ENCODE measurements at places on chromosomes 7 and 10.

DNA sequence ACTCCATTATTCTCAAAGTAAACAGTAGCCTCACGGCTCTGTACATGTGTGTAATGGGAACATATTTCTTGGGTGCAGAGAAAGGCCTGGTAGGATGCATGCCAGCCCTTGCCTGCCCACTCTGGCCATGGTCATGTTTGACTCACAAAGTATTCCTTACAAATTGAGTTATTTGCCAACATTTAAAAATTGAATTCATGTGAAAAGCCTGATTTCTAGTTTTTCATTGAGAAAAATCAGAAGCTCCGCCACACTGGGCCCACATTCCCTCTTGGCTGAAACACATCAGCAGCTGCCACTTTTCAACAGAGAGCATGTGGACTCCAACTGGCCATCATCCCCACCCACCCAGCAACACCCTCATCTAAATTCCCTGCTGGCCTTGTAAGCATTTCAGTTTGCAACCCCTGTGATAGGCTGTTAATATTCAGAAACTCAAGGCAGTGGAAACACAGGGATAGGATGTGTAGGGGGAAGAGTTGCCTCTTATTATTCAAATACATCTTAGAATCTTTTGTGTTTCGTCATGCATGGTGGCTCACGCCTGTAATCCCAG, 40.9 kb downstream of the CDH23 start:
- DNase-seq = no peak

DNA sequence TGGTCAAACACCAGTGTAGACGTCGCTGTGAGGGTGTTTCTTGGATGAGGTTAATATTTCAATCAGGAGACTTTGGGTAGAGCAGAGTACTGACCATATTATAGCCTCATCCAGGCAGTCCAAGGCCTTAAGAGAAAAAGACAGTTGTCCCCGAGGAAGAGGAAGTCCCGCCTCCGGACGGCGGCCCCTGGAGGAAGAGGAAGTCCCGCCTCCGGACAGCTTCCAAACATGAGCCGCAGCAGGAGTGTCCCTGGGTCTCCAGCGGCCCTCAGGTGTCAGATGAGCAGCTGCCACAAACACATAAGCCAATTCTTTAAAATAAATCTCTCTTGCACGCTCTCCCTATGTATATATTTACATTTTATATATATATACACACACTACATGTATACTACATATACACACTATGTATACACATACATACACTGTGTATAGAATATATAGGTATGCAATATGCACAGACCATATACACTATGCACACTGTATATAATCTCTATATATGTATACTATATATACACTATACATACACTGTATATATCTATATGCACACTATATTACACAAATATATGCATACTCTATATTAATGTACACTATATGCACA, 37.5 kb downstream of the PWWP2B start:
- no peak for DNase-seq

DNA sequence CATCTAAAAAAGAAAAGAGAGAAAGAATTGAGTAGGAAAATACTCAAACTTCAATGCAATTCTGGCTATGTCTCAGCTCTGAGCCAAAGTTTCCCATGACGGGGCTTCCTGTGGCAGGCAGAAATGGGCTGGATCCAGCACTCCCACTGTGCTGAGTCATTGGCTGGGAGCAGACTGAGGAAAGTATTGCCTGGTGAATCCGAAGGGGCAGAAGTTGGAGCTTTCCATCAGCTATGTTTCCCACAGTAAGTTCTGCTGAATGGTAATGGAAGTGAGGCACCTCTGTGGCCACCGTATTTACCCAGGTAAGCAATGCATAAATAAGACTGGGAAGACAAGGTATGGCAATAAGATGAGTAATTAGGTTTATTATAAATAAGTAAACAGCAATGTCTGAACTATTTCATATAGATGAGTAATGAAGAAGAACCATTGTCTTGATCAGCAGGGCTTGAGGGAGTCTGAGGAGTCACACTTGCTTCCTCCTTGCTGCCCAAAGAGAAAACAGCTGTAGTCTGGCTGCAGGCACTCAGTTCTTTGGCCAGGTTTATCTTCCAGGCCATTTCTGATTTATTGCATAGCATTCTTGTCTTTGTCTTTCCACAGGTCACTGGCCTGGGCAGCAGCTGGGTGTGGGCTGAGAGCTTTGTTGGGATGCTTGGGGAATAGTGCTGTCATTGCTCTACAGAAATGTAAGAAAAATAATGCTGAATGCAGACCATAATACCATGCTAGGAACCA, 255.3 kb downstream of the DNAJB9 start:
- DNase-seq = no peak

GRCh38 chr7:37441816-37442215, 6.8 kb downstream of the ELMO1 start:
- no peak for DNase-seq

- no peak for DNase-seq
Measured at GRCh38 chr7:109835577-109835976, 1255.3 kb upstream of the LRRN3 start.

- DNase-seq = no peak
Measured at GRCh38 chr7:65938336-65938895, 43.6 kb downstream of the GUSB start.

- DNase-seq = no peak
Measured at GRCh38 chr10:78516236-78516635, 482.6 kb downstream of the RPS24 start.

- no peak for DNase-seq
Measured at GRCh38 chr10:111118758-111119157, 41.9 kb downstream of the ADRA2A start.

DNA sequence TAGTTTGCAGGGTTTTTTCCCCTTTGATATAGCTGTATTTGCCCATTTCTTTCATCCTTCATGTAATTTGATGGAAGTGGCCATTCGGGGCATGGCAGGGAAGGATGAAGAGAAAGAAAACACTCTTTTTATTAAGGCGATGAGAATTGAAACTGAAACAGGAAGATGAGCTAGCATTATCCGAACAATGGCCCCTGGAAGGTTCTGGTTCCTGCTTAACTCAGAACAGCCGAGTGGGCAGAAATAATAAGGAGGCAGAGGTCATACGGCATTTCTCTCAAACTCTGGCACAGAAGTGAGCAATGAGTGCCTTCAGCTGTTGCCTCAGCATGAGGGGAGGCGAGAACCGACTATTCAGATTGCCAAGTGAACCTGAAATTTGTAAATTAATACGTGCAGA, 113.2 kb upstream of the MYO3A start:
- DNase-seq = no peak

DNA sequence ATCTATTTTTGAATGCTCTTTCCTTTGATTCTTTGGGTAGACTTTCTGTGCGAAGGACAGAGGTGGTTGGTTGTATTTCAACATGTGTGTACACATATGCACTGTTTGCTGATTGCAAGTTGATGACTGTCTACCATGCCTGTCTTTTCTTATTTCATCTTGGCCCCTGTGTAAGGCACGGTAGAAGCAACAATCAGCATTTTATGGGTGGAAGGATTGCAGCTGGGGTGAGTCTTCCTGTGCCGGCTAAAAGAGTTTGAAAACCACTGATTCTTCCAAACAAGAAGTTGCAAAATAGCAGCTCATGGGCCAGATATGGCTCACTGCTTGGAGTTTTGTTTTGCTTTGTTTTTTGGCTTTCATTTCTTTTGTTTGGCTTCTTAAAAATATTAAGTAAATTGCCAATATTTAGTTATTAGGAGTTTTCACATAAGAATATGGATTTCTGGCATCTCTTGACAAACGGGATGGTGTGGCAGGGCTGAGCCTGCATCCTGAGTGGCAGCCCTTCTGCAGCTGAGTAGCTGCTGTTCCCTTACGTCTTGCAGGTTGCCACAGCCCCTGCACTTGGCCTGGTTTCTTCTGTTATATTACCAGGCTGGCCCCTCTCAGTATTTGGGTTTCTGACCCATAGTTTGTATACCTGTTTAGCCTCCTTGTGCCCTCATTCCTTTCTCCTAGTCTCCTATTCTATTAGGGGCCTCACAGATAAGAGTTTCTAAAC, 7.2 kb downstream of the ZNF862 start:
- DNase-seq = no peak

GRCh38 chr7:101205901-101206664, 5.2 kb upstream of the MOGAT3 start:
- DNase-seq = no peak

DNA sequence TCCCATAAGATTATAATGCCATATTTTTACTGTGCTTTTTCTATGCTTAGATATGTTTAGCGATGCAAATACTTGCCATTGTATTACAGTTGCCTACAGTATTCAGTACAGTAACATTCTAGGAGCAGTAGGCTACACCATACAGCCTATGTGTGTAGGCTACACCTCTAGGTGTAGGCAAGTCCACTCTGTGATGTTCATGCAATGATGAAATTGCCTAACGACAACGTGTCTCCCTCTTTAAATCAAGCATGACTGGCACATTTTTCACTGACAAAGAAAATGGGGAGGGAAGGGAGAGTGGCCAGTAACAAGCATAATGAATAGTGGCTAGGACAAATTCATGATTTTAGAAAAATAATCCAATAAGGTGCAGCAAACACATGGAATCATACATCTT, 1.7 kb downstream of the NCAPG2 start:
- DNase-seq = no peak

- DNase-seq = no peak
Measured at GRCh38 chr7:154909241-154910105, 93.5 kb downstream of the PAXIP1 start.

DNA sequence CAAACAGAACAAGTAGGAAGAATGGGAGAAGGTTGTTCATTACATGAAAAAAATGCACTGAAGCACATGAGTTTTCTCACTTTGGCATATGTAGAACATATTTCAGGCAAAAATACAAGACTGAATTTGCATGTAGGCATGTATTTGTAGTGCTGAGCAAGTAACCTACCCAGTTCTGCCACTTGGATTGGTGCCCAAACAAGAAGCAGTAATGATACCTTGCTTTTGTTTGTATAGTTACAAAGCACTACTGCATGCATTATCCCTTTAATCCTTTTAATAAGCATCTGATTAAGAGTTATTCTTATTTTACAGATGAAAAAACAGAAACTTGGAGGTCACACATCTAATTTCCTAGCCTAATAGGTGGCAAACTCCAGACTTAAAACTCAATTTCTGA, 23.1 kb upstream of the CTTNBP2 start:
- DNase-seq = no peak

- DNase-seq = no peak
Measured at GRCh38 chr7:93779115-93779514, 111.4 kb downstream of the TFPI2 start.

- no peak for DNase-seq
Measured at GRCh38 chr7:12553416-12553815, 17.1 kb upstream of the SCIN start.

DNA sequence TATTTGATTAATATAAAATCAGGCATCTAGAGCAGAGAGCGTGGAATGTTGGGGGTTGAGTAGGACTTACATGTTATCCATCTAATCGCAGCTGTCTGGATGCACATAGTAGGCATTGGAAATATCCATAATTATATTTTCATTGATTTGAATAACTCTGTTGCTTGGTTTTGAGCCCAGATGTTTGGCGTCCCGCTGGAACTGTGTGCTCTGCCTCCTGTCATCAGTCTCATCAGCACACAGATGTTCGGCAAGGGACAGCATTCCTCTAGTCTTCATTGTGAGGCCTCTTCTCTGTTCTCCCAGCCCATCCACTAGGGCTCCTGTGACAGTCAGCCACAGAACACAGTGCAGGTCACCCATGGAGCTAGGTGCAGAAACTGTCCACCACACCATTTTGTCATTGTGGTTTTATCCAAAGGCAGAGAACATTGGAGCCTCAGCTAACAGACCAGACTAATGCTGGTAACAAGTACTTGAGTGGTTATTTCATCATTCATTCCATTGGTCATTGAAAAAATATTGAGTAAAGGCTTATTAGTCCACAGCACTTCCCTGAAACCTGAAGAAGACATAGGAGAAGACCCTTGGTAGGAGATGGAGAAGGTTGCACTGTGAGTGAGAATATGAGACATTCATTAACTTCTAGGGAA, 927.4 kb downstream of the LRMDA start:
- no peak for DNase-seq

- no peak for DNase-seq
Measured at GRCh38 chr10:44394696-44395381, 9.9 kb upstream of the CXCL12 start.

DNA sequence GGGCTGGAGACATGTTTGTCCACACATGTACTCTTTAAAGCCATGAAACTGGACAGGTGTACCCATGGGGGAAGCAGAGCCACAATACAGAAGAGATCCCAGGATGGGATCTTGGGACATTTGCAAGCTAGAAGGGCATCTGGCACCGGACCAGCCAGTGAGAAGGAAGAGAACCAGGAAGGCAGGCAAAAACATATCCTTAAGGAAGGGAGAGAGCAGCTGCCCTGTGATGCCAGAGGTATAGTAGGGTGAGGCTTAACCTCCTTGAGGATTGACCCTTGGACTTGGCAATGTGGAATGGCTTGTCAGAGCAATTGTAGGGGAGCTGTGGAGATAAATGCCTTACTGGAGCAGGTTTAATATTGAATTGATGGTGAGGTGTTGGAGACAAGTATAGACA, 17.9 kb upstream of the SUV39H2 start:
- no peak for DNase-seq

DNA sequence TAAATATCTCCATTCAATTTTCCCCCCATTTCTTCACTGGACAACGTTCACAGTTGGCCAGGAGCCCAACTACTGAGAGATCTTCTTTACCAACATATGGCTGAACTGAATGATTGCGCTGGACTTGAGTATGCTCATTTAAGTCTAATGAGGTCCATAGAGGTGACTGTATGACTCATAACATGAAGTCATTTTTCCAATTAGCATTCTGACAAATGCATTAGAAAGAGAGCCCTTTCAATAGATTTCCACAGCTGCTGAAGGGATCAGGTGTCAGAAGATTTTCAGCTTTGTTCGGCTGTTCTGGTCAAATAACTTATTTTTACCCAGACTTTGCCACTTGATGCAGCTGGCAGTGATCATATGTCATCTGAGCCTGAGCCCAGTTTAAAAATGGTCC, 438.0 kb downstream of the ETV1 start:
- no peak for DNase-seq

- DNase-seq = no peak
Measured at GRCh38 chr10:101686133-101686925, 8.6 kb downstream of the FBXW4 start.

- DNase-seq = no peak
Measured at GRCh38 chr7:94739180-94739579, 83.2 kb upstream of the SGCE start.

DNA sequence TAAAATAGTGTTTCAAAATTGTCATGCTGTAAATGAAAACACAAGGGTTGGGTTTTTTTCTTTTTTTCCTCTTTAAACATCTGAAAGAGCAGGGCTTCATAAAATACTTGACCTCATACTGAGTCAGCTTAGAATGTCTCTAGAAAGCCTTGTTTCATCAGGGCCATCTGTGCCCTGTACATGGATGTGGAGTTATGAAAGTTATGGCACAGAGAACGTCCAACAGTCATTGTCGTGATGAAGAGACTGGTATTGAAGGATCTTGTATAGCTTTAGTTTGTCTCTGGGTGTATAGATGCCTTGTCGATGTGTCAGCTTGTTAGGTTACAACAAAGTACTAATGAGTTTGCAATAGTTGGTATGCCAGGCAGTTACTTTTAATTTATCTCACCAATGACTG, 127.3 kb downstream of the FAM204A start:
- no peak for DNase-seq

Data from neural crest cell (in vitro differentiated cells).